ENCODE measurements at places on chromosomes 1 and 21.

DNA sequence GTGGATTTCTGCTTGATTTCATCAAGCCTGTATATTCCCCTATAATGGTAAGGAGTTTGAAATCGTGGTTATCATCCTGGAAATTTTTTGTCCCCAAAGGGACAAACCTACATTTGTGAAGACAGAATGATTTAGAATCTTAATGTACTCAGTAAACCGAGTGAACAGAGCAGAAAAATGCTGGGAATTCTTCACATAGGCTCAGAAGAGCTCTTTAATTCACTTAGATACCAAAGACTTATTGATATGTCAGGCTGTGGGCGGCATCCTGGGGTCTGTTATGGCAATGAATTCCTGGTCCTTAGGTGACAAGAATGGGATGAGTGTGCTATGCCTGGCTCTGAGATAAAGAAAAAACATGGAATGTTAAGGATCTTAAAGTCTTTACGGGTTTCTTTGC, 74.9 kb downstream of the ROR1 start:
- DNase-seq: no peak

- no peak for DNase-seq
These were observed 33.7 kb upstream of the PLA2G2C start for GRCh38 chr1:20220036-20220435.

GRCh38 chr1:219812491-219813203, 115.7 kb downstream of the SLC30A10 start:
- DNase-seq: no peak

DNA sequence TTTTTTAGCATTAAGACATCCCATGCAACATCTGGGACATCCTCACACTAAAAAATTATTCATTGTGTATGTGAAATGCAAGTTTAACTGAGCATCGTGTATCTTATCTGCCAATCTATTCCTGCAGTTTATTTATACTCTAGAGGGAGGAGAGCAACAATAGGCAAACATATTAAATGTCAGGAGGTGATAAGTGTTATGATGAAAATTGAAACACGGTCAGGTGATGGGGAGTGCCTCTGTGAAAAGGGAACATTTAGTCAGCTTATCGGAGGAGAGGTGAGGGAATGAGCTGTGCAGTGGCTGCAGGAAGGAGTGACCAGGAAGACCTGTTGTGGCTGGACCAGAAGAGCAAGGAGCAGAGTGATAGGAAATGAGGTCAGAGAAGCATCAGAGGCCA, 775 bp upstream of the EFCAB14 start:
- DNase-seq: no peak

GRCh38 chr1:20829531-20829930, 42.4 kb upstream of the HP1BP3 start:
- DNase-seq: no peak

- no peak for DNase-seq
These were observed 56.1 kb downstream of the NPHP4 start for GRCh38 chr1:5936126-5936525.

DNA sequence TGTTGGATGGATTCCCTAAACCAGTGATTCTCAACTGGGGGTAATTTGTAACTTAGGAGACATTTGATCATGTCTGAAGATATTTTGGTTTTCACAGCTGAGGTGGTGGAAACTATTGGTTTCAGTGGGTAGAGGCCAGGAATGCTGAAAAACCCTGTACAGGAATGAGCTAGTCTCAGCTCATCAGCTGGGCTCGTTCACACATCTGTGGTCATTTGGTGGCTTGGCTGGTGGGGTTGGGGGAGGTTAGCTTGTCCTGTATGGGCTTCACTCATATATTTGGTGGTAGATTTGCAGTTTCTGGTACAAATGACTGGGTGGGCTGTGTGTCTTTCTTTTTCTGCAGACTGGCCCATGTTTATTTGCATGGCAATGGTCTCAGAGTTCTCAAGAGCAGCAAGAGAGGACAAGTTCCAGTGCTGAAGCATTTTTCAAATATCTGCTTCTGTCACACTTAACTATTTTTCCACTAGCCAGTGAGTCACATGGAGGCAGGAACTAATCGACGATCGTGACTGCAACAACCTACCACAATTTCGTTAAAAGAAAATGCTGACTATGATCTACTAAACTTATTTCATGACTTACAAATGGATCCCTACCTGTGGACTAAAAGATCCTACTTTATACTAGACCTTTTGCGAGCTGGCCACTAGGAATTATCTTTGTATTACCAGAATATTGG, 321.7 kb upstream of the PLXNA2 start:
- no peak for DNase-seq

DNA sequence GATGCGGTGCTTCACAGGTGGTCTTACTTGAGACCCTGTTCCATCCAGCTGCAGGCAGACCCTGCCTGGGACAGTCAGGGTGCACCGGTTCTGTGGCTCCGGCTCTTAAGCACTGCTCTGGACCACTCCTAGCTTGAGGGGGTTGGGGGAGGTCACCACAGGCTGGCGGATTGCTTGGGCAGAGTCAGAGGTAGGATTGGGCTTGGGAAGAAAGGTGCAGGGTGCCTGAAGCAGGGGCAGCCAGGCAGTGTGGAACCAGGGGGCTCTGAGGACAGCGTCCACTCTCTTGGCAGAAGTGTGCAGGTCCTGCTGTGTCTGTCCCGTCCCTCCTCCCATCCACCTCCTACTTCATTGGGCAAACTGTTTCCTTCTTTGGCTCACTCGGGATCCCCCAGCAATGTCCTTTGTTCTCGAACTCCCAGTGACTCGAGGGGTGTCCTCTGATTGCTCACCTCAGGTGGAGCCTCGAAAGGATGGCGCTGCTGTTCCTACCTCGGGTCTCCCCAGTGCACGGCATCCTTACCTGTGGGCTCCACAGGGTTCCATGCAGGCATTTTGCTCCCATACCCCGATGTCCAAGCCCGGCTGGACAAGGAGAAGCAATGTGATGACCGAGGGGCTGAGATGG, 1.7 kb downstream of the PDXK start:
- DNase-seq: no peak

GRCh38 chr1:154753426-154753825, 116.7 kb downstream of the KCNN3 start:
- no peak for DNase-seq

DNA sequence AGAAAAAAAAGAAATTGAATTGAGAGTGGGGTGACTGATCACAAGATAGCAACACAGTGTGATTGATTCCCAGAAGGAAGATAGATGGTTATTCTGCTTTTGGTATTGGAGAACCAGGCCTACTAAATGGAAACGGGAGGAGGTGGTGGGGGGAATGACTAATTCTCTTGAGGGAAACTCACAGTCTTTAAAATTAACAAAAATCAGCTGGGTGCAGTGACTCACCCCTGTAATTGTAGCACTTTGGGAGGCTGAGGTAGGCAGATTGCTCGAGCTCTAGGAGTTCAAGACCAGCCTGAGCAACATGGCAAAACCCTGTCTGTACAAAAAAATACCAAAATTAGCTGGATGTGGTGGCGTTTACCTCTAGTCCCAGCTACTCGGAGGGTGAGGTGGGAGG, 134.6 kb upstream of the PDE4B start:
- no peak for DNase-seq

GRCh38 chr1:8122477-8123407, 96.6 kb upstream of the ERRFI1 start:
- DNase-seq: no peak

GRCh38 chr1:109290998-109291397, 8.1 kb upstream of the PSRC1 start:
- DNase-seq: no peak

GRCh38 chr1:4010814-4011605, 110.9 kb upstream of the C1orf174 start:
- no peak for DNase-seq

GRCh38 chr1:15968172-15968571, 7.7 kb downstream of the ZBTB17 start:
- DNase-seq: no peak

- DNase-seq: no peak
These were observed 550 bp downstream of the RXFP4 start for GRCh38 chr1:155941845-155942531.

GRCh38 chr1:247387565-247387964, 28.4 kb upstream of the NLRP3 start:
- no peak for DNase-seq

GRCh38 chr1:167221126-167221737, 546 bp downstream of the POU2F1 start:
- DNase-seq: peak; percentile 15

GRCh38 chr1:168477792-168478191, 66.0 kb downstream of the XCL2 start:
- DNase-seq: no peak

DNA sequence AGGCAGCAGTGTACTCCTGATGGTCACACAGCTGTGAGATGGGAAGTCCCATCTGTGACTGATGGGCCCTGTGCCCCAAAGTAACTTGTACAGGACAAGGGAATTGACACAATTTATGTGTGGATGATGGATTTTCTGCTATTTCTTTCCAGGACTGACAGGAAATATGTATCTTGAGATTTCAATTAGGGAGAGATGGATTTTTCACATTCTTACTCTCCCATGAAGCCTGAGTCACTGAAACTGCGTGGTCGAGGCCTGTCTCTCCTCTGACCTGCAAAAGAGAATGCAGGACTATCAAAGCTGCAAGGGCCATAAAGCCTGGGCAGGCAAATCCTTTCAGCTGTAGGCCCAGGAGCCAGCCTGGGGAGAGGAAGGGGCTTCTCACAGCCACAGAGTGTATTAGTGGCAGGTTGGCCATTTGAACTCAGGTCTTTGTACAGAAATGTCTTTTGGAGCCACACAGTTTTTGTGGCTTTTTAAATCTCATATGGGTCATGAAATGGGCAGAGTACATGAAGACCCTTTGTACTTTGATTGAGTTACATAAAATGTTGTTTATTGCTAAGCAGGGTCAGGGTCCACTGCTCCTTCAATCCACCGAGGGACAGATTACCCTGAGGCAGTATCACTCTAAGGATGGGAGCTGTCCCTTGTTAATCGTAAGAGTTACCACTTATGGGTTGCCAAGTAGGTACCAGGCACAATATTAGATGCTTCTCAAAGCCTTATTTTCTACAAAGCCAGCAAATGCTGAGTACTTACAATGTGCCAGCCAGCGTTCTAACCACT, 14.8 kb downstream of the ALX3 start:
- no peak for DNase-seq

GRCh38 chr21:44434568-44434925, 20.8 kb upstream of the LRRC3 start:
- no peak for DNase-seq

GRCh38 chr1:26102119-26102518, 9.5 kb upstream of the PDIK1L start:
- DNase-seq: no peak

DNA sequence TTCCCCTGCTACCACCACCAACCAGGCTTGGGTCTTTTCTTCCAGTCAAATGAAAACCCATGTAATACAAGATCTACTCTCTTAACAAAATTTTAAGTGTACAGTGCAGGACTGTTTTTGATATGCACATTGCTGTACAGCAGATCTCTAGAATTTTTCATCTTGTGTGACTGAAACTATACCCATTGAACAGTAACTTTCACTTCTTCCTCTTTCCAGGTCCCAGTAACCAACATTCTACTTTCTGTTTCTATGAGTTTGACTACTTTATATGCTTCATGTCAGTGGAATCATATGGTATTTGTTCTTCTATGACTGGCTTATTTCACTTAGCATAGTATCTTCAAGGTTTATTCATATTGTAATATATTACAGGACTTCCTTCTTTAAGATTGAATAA, 45.3 kb upstream of the PLPPR4 start:
- DNase-seq: no peak

GRCh38 chr1:220785166-220786056, 1.3 kb upstream of the MTARC1 start:
- no peak for DNase-seq

DNA sequence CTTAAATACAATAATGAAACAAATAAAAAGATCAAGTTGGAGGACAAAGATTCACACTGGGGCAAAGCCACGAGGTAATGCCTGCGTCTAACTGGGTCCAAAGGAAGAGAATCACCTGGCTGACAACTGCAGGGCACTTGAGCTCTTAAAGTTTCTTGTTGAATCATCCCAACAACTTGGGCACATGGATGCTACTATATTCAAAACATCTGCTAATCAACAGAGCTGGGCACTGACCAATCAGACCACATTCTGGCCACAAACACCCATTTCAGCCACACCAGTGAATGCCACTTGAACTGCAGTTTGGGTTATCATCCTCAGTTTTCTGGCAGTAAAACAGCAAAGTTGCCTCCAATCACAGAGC, 51.0 kb downstream of the ABCA4 start:
- DNase-seq: no peak

DNA sequence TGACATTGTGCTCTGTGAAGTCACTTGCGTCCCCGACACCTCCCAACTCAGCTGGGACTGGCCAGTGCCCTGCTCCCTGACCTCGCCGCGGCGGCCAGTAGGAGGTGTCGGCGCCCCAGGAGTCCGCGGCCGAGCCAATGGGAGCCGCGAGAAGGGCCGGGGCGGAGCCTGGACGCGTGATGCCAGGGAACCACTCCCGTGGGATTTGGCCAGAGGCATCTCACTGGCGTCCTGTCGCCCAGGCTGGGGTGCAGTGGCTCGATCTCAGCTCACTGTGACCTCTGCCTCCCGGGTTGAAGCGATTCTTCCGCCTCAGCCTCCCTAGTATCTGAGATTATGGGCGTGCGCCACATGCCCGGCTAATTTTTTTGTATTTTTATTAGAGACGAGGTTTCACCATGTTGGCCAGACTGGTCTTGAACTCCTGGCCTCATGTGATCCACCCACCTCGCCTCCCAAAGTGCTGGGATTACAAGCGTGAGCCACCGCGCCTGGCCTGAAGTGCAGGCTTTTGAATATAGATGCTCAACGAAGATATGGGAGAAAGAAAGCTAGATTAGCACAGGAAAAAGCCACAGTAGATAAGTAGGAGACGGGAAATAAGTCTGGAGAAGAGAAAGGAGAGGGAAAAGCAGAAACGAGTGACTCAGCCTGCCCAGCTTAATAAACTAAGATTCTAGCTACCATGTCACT, 38.0 kb downstream of the ZBTB8OS start:
- DNase-seq: peak; percentile 86

DNA sequence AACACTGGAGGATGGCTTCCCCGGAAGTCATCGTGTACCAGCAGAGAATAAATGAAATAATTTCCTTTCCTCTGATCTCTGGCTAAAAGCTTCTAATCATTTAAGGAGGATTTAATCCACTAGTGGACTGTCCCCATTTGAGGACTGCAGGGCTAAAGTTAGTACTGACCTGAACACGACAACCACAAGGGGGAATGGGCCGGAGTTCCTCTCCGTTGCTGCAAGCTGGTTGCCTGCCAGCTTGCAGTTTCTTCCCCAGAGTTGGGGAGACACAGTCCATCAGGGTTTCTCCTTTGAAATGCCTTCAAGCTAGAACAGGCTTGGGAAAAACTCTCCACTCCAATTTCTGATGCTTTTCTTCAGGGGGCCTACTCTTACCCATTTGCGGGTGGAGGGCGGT, 35.5 kb upstream of the NPL start:
- DNase-seq: no peak

Data from posterior cingulate gyrus (tissue), 11 donors.